ENCODE measurements at places on chromosomes 11 and 22. TPM values are rescaled to one million over a fixed set of nuclear protein-coding genes. Genes with fewer than 3 reads are reported as not detected.

DNA sequence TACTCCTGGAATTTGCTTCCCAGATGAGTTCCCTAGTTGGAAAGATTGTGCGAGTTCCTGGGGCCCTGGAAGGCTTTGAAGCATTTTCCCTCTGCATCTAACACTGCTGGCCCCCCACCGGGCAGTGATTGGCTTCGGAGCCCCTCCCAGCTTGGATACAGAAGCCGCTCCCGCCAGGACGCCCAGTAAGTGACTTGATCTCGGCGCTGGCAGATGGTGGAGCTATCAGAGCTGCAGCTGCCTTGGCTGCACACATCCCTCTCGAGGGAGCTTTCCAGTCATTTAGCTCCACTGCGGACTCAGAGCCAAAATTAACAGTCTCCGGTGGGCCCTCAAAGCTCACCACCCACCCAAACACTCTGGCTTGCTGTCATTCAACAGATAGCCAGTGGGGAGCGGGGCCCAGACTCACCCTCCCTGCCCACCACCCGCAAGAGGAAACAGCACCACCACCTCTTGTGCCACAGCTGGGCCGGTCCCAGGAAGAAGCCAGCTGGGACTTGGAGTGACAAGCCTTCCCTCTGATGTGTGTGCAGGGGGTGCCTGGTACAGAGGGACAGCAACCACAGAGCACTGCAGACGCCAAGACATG is 162.3 kb downstream of the TRIM29 start:
- H3K4me3 ChIP-seq, result no peak overlapping the region
- no peaks in the 10 kb centered on the region for H3K27me3 ChIP-seq

GRCh38 chr22:20885557-20886323 is 26.9 kb downstream of the SNAP29 start:
- DNase-seq, result peak; percentile 91
- H3K36me3 ChIP-seq, result peaks cover 3% of the 10 kb centered on the region
- H3K27me3 ChIP-seq, result no peaks in the 10 kb centered on the region
- H3K4me3 ChIP-seq, result no peak overlapping the region
- no peak overlapping the region for H3K27ac ChIP-seq
- no peaks in the 10 kb centered on the region for H3K4me1 ChIP-seq

- peaks cover 10% of the 10 kb centered on the region for H3K4me1 ChIP-seq
- DNase-seq, result no peak
- no peaks in the 10 kb centered on the region for H3K36me3 ChIP-seq
- no peak overlapping the region for H3K27ac ChIP-seq
- H3K27me3 ChIP-seq, result no peaks in the 10 kb centered on the region
Measured at GRCh38 chr11:96152623-96153022, 190.4 kb downstream of the MAML2 start.

GRCh38 chr22:30573594-30574094 is 821 bp downstream of the GAL3ST1 start:
- peaks cover 32% of the 10 kb centered on the region for H3K36me3 ChIP-seq
- H3K4me1 ChIP-seq, result no peaks in the 10 kb centered on the region
- H3K27ac ChIP-seq, result no peak overlapping the region
- DNase-seq, result no peak
- H3K4me3 ChIP-seq, result peak overlapping the region; percentile 51

GRCh38 chr11:12292766-12293165 is 84.6 kb upstream of the PARVA start:
- no peak overlapping the region for H3K4me3 ChIP-seq
- H3K36me3 ChIP-seq, result no peaks in the 10 kb centered on the region
- no peaks in the 10 kb centered on the region for H3K27me3 ChIP-seq
- DNase-seq, result no peak
- no peaks in the 10 kb centered on the region for H3K4me1 ChIP-seq

GRCh38 chr22:28798810-28799605 is 1.4 kb downstream of the XBP1 start:
- no peak for DNase-seq
- H3K27ac ChIP-seq, result peak overlapping the region; percentile 58
- H3K27me3 ChIP-seq, result no peaks in the 10 kb centered on the region
- H3K4me1 ChIP-seq, result no peaks in the 10 kb centered on the region

- no peaks in the 10 kb centered on the region for H3K36me3 ChIP-seq
- H3K4me1 ChIP-seq, result no peaks in the 10 kb centered on the region
- H3K27ac ChIP-seq, result no peak overlapping the region
- no peak overlapping the region for H3K4me3 ChIP-seq
- no peaks in the 10 kb centered on the region for H3K27me3 ChIP-seq
Measured at GRCh38 chr22:43078522-43078921, 10.7 kb downstream of the TTLL1 start.

DNA sequence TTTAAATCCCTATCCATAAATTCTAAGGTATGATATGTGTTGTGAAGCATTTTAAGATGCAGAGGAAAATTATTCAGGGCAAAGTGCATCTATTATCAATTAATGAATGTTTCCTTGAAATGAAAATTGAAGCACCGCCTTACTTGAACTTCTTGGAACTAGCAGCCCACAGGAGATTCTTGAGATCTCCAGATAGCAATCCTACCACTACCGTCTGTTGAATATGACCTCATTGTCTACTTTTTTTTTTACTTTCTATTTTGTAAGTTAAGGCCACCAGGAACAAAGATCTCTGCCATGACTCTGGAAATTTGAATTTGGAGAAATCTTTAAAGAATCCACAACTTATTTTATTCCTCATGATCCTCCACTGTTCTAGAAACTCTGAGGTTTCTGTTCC is 808.7 kb downstream of the KCNA4 start:
- no peak for DNase-seq
- H3K27me3 ChIP-seq, result no peaks in the 10 kb centered on the region
- no peak overlapping the region for H3K27ac ChIP-seq
- no peaks in the 10 kb centered on the region for H3K4me1 ChIP-seq
- no peaks in the 10 kb centered on the region for H3K36me3 ChIP-seq

- no peaks in the 10 kb centered on the region for H3K27me3 ChIP-seq
- no peak overlapping the region for H3K4me3 ChIP-seq
- H3K27ac ChIP-seq, result no peak overlapping the region
- no peaks in the 10 kb centered on the region for H3K4me1 ChIP-seq
- peak; percentile 10 for DNase-seq
Measured at GRCh38 chr22:48761546-48761945, 1066.1 kb downstream of the BRD1 start.

DNA sequence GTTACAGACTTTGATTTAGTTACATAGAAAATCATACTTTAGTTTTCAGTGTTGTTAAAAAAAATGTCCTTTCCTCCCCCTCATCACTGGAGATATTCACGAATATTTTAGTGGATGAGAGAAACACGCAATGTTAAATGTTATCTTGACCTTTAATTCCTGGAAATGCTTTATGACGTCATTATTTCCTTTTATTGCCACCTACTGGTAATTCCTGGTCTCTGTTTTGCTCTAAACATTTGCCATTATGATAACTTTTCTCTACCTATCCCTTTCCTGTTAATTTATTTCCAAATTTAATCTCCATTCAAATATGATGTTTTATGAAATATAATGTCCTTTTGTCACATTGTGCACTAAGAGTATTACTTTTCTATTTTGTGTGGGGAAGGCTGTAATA is 770.6 kb downstream of the FAM181B start:
- no peak overlapping the region for H3K27ac ChIP-seq
- H3K4me1 ChIP-seq, result no peaks in the 10 kb centered on the region
- H3K27me3 ChIP-seq, result no peaks in the 10 kb centered on the region
- no peak overlapping the region for H3K4me3 ChIP-seq
- no peaks in the 10 kb centered on the region for H3K36me3 ChIP-seq
- no peak for DNase-seq

DNA sequence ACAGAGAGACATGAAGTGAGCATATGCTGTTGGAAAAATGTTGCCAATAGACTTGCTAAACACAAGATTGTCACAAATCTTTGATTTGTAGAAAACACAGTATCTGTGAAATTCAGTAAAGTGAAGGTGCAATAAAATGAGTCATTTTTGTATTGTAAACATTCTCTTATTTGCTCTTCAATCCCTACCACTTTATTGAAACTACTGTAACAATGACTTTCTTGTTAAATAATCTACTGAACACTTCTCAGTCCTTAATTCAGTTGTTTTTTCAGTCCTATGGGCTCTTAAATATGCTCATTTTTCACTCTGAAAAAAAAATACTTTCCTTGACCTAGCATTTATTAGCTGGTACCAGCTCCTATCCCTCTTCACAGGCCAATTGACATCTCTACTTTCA is 531.9 kb downstream of the DLG2 start:
- H3K27ac ChIP-seq, result no peak overlapping the region
- peaks cover 2% of the 10 kb centered on the region for H3K4me1 ChIP-seq
- no peaks in the 10 kb centered on the region for H3K27me3 ChIP-seq
- DNase-seq, result no peak

DNA sequence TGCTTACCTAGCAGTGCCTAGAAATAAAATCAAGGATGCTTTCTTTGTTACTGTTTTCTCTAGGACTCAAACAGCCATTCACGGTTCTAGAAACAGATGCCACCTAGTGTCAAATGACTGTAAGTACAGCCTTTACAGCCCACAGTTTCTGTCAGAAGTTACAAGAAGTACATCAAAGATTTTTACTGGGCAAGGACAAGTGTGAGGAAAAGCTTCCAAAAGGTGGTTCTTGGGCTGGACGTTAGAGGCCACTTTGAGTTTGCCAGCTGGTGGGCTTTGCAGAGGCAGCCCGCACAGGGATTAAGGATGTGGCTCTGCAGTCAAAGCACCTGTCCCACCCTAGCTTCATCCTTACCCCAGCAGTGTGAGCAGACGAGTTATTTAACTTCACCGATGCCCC is 6.9 kb downstream of the KMT5B start:
- DNase-seq, result peak; percentile 46
- H3K4me3 ChIP-seq, result no peak overlapping the region
- H3K27ac ChIP-seq, result no peak overlapping the region
- no peaks in the 10 kb centered on the region for H3K27me3 ChIP-seq

- DNase-seq, result peak; percentile 75
- H3K27me3 ChIP-seq, result no peaks in the 10 kb centered on the region
- H3K4me3 ChIP-seq, result no peak overlapping the region
Measured at GRCh38 chr11:1238767-1239595, 16.1 kb downstream of the MUC5B start.

- DNase-seq, result no peak
- H3K36me3 ChIP-seq, result peaks cover 10% of the 10 kb centered on the region
- H3K27me3 ChIP-seq, result no peaks in the 10 kb centered on the region
- H3K27ac ChIP-seq, result no peak overlapping the region
Measured at GRCh38 chr11:115585361-115586024, 81.3 kb upstream of the CADM1 start.

GRCh38 chr11:6746626-6747025 is 25.1 kb downstream of the OR2AG2 start:
- no peaks in the 10 kb centered on the region for H3K36me3 ChIP-seq
- H3K4me3 ChIP-seq, result no peak overlapping the region
- no peaks in the 10 kb centered on the region for H3K27me3 ChIP-seq
- no peak for DNase-seq
- H3K27ac ChIP-seq, result no peak overlapping the region
- no peaks in the 10 kb centered on the region for H3K4me1 ChIP-seq

- peak overlapping the region; percentile 94 for H3K4me3 ChIP-seq
- H3K4me1 ChIP-seq, result peaks cover 2% of the 10 kb centered on the region
- DNase-seq, result peak; percentile 74
- H3K36me3 ChIP-seq, result peaks cover 29% of the 10 kb centered on the region
- no peaks in the 10 kb centered on the region for H3K27me3 ChIP-seq
- no peak overlapping the region for H3K27ac ChIP-seq
Measured at GRCh38 chr11:62664405-62665074, 470 bp downstream of the C11orf98 start.

GRCh38 chr11:126318574-126319373 is 14.9 kb downstream of the DCPS start:
- no peaks in the 10 kb centered on the region for H3K27me3 ChIP-seq
- no peak overlapping the region for H3K27ac ChIP-seq
- H3K36me3 ChIP-seq, result peaks cover 23% of the 10 kb centered on the region
- no peak overlapping the region for H3K4me3 ChIP-seq
- DNase-seq, result no peak

DNA sequence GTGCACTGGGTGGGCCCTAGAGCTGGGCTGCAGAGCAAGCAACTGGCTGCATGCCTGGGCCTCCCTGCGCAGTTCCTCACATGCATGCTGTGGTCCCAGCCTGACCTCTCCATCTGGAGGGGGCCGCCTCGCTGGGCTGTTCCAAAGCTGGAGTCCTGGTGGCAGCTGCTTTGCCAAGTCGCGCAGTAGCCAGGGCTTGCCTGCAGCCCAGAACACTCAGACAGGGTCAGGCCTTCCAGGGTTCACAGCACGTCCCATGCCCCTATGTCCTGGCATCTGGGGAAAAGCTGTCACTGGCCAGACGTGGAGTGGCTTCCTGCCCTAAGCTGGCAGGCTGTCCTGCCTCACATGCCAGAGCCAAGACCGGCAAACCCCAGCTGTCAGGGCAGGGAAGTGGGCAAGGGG is 16.5 kb upstream of the CDC42EP2 start:
- H3K4me1 ChIP-seq, result no peaks in the 10 kb centered on the region
- peaks cover 26% of the 10 kb centered on the region for H3K36me3 ChIP-seq
- no peak for DNase-seq
- H3K27me3 ChIP-seq, result no peaks in the 10 kb centered on the region
- H3K4me3 ChIP-seq, result no peak overlapping the region
- H3K27ac ChIP-seq, result no peak overlapping the region

- H3K36me3 ChIP-seq, result no peaks in the 10 kb centered on the region
- peaks cover 2% of the 10 kb centered on the region for H3K27me3 ChIP-seq
- DNase-seq, result no peak
- H3K4me3 ChIP-seq, result no peak overlapping the region
- no peaks in the 10 kb centered on the region for H3K4me1 ChIP-seq
Measured at GRCh38 chr11:114087025-114087424, 27.5 kb downstream of the ZBTB16 start.

- H3K4me1 ChIP-seq, result no peaks in the 10 kb centered on the region
- DNase-seq, result no peak
- H3K27me3 ChIP-seq, result no peaks in the 10 kb centered on the region
- H3K36me3 ChIP-seq, result no peaks in the 10 kb centered on the region
Measured at GRCh38 chr22:24518771-24519485, 23.8 kb downstream of the UPB1 start.

- H3K36me3 ChIP-seq, result no peaks in the 10 kb centered on the region
- DNase-seq, result no peak
- H3K4me1 ChIP-seq, result peaks cover 6% of the 10 kb centered on the region
- no peak overlapping the region for H3K4me3 ChIP-seq
- no peaks in the 10 kb centered on the region for H3K27me3 ChIP-seq
Measured at GRCh38 chr11:11476499-11476898, 123.4 kb upstream of the CSNK2A3 start.

The CPT1B gene
- total RNA-seq, result 68.3 TPM

The PDE2A gene
- total RNA-seq, result 3.4 TPM

The SPON1 gene
- 0.22 TPM for total RNA-seq

The FADS3 gene
- total RNA-seq, result 36.7 TPM

The YPEL4 gene
- total RNA-seq, result 0.13 TPM

The PAMR1 gene
- total RNA-seq, result 2.4 TPM

The MUC2 gene
- not detected for total RNA-seq

The OR52A1 gene
- total RNA-seq, result 0.09 TPM

The CD248 gene
- total RNA-seq, result 1.5 TPM

Data from H9 (cell line).